ENCODE measurements at places on chromosomes 3 and 15. TPM values are rescaled to one million over a fixed set of nuclear protein-coding genes. Genes with fewer than 3 reads are reported as not detected.

DNA sequence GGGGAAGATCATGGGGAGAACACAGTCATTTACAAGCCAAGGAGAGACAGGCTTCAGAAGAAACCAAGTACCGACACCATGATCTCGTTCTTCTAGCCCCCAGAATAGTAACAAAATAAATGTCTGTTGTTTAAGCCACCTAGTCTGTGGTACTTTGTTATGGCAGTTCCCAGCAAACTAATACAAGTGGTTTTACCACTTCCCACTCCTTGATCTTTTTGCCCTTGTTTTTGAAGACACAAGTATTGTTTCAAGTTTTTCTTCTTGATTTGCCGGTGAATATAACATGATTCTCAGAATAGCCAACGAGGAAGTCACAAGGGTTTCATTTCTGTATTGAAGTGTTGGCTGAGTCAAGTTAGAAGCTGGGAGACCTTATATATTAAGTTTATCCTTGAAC is 220.3 kb downstream of the SOX2 start:
- no peak for DNase-seq
- no peak overlapping the region for H3K4me3 ChIP-seq
- no peaks in the 10 kb centered on the region for H3K27me3 ChIP-seq

Gene PLSCR5
- not detected for total RNA-seq

GRCh38 chr3:132414841-132415240 is 2.5 kb upstream of the DNAJC13 start:
- no peaks in the 10 kb centered on the region for H3K36me3 ChIP-seq
- H3K4me3 ChIP-seq: no peak overlapping the region
- DNase-seq: no peak
- H3K27ac ChIP-seq: no peak overlapping the region
- H3K27me3 ChIP-seq: no peaks in the 10 kb centered on the region

DNA sequence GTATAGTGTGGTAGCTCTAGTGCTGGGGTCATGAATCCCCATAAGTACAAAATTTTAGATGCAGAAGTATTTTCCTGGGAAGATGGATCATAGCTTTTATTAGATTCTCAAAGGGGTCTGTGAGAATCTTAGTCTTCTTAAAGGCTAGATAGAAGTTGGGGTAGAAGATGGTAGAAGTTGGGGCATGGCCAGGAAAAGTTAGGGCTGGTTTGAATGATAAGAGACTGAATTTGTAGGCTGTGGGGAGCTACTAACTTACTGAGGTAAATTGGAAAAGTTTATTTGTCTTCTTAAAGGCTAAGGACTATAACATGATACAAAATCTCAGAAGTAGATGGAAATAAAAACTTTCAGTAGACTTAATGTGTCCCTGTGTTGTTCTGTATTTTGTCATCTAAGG is 1.6 kb upstream of the UBE2Q2 start:
- no peak overlapping the region for H3K4me3 ChIP-seq
- no peak overlapping the region for H3K27ac ChIP-seq
- no peaks in the 10 kb centered on the region for H3K36me3 ChIP-seq

- no peak overlapping the region for H3K27ac ChIP-seq
- H3K4me3 ChIP-seq: no peak overlapping the region
- DNase-seq: no peak
- H3K27me3 ChIP-seq: no peaks in the 10 kb centered on the region
- no peaks in the 10 kb centered on the region for H3K4me1 ChIP-seq
- H3K36me3 ChIP-seq: peaks cover 13% of the 10 kb centered on the region
These were observed 16.3 kb upstream of the NEK10 start for GRCh38 chr3:27385504-27385903.

GRCh38 chr3:134928392-134928791 is 133.3 kb downstream of the EPHB1 start:
- no peak overlapping the region for H3K27ac ChIP-seq
- no peaks in the 10 kb centered on the region for H3K4me1 ChIP-seq
- H3K27me3 ChIP-seq: peaks cover 22% of the 10 kb centered on the region
- H3K36me3 ChIP-seq: no peaks in the 10 kb centered on the region
- DNase-seq: no peak

Gene PPM1L
- 13.2 TPM for total RNA-seq

Gene EXD1
- total RNA-seq: not detected

DNA sequence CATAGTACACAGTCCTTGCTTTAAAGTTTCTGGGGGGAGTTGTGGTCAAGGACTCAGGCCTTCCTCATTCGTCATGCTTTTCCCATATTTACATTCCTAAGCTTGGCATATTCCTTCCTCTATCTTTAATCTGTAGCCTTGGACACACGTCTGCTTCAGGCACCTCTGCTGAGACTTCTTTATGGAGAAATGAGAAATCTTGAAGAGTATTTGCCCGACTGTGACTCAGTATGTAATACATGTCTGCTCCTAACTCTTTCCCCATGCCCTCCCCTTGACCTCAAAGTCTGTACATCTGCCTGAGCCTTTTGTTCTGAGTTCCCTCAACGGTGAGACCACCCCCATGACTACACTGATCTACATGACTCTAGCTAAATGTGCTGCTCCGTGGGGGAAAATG is 246.1 kb downstream of the SI start:
- H3K27me3 ChIP-seq: no peaks in the 10 kb centered on the region
- DNase-seq: no peak
- no peaks in the 10 kb centered on the region for H3K36me3 ChIP-seq
- H3K4me3 ChIP-seq: no peak overlapping the region
- H3K27ac ChIP-seq: no peak overlapping the region

Gene SLC22A13
- 0.47 TPM for total RNA-seq

GRCh38 chr3:179541094-179541493 is 21.6 kb upstream of the ACTL6A start:
- DNase-seq: no peak
- no peak overlapping the region for H3K27ac ChIP-seq
- H3K27me3 ChIP-seq: no peaks in the 10 kb centered on the region
- H3K36me3 ChIP-seq: no peaks in the 10 kb centered on the region

Gene PARP15
- 0.12 TPM for total RNA-seq

DNA sequence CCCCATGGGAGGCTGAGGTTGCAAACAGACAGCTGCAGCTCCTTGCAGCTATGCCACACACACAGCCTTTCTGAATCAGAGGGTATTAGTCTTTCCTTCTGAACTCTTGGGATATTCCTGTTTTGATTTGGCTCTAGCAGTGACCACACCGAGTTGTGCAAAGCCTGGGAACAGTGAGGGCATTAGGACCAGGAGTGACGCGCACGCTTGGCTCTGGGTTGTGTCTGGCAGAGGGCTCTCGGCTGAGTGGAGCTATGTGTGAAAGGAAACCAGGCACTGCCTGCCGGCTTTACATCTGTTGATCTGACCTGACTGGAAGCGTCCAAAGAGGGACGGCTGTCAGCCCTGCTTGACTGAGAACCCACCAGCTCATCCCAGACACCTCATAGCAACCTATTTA is at the start of gene GALNT15:
TSS of gene GALNT15 (plus strand) at position 292 of the 400 bp plus-strand sequence. CDS start 472 bp downstream, outside the sequence.
- H3K4me1 ChIP-seq: no peaks in the 10 kb centered on the region
- no peak within 1 kb of the TSS for H3K4me3 ChIP-seq
- no peak for DNase-seq
- no peaks in the 10 kb centered on the region for H3K27me3 ChIP-seq

Data from HCT116 (cell line).